Stimulated activated CD8-positive, alpha-beta memory T cell treated with anti-CD3 and anti-CD28 coated beads, Interleukin-7, amount 100 ng/mL, for 4 hours (primary cell): ENCODE measurements at places on chromosomes 6 and 20.

GRCh38 chr20:36823121-36823520, 49.6 kb upstream of the DSN1 start:
- no peak for DNase-seq

DNA sequence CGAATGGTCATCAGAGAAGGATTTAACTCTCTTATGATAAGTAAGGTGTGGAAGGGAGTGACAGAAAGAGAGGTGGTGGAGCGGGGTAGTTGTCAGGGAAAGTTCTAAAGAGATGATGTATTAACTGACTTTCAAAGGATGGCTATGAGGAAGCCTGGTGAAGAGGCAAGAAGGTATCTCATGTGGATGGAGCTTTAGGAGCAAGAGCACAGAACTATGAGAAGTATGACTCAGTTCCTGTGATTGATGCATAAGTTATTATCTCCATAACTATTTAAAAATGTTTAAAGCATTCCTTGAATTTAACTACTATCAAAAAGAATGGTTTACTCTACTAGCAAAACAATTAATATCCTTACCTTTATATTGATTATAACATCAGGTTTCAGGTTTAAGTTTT, 28.8 kb downstream of the AK9 start:
- no peak for DNase-seq

- DNase-seq = no peak
Observed at GRCh38 chr20:25053255-25054031, 4.5 kb downstream of the ACSS1 start.

- DNase-seq = no peak
Observed at GRCh38 chr6:8029243-8029870, 34.8 kb downstream of the BLOC1S5 start.

DNA sequence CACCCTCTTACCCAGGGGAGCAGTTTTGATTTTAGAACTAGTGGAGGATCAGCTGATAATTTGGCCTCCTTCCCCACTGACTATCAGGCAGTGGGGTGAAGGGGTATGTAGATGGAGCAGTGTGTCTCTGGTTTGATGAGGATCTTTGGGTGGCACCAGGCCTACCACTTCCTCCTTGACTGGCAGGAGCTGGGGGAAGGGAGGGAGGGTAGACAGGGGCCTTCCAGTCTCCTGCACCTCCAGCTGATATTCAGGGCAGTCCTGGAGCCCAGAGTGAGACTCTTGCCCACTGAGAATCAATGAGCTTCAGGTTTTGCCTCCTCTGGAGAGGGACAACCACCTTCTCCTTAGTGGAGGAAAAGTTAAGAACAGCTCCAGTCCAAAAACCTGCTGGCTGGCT, 3.2 kb downstream of the DEF6 start:
- DNase-seq = no peak

DNA sequence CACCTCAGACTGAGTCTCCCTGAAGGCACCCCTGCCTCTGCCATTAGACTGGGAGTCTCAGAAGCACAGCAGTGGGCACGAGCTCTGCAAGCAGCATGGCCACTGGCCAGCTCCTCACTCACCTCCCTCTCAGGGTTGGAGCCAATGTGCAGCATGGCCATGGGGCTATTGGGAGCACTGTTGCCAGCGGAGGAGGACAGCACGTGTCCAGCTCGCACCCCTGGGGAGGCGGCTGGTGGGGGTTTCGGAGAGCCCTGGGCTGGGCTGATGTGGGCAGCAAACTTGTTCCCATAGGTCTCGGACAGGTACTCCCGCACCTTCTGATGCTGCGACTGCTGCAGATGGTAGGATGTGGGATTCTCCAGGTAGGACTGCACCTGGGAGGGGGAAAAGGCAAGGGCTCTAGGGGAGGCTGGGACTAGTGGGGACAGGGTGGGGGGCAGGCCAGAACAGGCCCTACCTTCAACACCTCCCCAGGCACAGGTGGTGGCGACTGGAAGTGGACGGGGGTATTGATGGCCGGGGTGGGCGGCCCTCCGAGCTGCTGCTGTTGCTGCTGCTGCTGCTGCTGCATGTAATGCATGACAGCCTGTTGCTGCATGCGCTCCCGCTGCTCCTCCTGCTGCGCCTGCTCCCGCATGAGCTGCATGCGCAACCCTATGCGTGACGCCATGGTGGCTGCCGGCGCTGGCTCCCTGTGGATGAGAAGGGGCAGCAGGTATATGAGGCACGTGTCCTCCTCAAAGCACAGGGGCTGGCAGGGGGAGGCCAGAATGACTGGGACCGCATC, 44.7 kb downstream of the TFEB start:
- DNase-seq = no peak

GRCh38 chr6:31896856-31897611, 464 bp downstream of the EHMT2 start:
- DNase-seq = no peak

DNA sequence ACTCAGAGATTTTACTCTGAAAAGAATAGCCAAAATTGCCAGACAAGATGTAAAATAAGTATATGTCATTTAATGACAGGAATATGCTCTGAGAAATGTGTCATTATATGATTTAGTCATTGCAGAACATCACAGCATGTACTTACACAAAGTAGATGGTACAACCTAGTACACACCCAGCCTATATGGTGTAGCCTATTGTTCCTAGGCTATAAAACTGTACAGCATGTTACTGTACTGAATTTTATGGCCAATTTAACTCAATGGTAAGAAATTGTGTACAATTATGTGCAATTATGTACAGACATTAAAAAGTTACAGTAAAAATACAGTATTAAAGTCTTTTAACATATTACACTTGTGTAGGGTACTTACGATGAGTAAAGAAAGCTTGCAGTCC, 311.9 kb upstream of the EPHA7 start:
- no peak for DNase-seq

GRCh38 chr20:23820493-23820892, 6.0 kb downstream of the CST2 start:
- no peak for DNase-seq

DNA sequence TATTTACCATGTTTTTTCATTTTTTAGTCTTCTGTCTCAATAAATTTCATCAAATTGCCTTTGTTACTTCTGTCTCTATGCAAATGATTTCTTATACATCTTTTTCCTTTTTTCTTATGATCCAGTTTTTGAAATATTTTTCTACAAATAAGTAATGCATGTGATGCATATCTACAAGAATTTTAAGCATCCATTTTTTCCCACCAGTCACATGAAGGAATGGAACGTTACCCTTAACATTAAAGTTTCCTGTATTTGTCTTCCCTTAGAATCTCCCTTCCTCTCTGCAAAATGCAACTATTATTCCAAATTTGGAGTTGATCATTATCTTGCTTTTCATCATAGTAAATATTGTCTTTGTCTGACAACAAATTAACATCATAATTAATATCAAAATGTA, 35.5 kb downstream of the PSMB9 start:
- DNase-seq = no peak

GRCh38 chr20:23153696-23154341, 67.7 kb upstream of the CD93 start:
- DNase-seq = no peak

- no peak for DNase-seq
Observed at GRCh38 chr6:36590237-36590636, 3.9 kb upstream of the SRSF3 start.

- DNase-seq = no peak
Observed at GRCh38 chr6:118324116-118324515, 224.0 kb upstream of the PLN start.

- DNase-seq = no peak
Observed at GRCh38 chr6:24032896-24033688, 92.9 kb upstream of the NRSN1 start.

DNA sequence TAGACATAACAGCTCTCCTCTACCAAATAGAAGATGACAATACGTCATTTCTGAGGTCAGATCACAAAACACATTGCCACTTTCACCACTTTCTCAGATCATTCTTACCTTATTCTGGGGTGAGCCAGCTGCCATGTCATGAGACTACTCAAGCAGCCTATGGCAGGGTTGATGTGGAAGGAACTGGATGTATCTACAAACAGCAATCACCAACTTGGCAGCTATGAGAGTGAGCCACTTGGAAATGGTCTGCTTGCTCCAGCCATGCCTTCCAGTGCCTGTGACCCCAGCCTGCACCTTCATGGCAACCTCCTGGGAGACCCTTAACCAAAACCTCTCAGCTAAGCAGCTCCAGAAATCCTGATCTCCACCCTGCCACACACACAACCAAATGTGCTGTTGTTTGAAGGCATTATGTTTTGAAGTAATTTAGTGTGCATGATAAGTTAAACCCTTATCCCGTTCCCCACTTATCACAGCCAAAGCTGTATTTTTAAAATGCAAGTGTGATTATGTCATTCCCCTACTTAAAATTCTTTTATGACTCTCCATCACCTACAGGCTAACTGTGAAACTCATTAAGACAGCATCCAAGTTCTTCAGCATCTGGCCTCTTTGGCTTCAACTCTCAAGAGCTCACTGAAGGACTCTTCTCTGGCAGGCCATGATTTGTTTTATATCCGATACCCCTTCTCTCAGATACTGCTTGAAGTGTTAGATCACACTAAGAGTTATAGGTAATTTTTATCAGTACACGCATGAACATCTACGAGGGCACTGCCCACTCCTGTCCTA, 150.6 kb downstream of the LY86 start:
- DNase-seq = no peak

DNA sequence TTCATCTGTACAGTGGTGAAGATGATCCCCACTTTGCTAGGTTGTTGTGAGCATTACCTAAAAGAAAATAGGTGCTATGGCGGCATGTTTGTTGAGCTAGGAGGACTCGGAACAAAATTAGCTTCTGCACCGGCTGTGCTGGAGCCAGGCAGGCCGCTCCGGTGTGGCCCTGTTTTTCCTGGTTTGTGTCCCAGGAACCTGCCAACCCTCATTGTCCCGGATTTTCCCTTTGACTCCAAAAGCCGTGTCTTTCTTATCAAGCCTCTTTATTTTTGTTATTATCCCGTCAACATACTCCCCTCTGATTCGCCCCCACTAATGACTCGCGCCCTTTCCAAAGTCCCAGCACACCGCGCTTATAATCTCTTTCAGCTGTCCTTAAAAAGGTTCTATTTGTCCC, 117.0 kb downstream of the MYLK4 start:
- DNase-seq = no peak

DNA sequence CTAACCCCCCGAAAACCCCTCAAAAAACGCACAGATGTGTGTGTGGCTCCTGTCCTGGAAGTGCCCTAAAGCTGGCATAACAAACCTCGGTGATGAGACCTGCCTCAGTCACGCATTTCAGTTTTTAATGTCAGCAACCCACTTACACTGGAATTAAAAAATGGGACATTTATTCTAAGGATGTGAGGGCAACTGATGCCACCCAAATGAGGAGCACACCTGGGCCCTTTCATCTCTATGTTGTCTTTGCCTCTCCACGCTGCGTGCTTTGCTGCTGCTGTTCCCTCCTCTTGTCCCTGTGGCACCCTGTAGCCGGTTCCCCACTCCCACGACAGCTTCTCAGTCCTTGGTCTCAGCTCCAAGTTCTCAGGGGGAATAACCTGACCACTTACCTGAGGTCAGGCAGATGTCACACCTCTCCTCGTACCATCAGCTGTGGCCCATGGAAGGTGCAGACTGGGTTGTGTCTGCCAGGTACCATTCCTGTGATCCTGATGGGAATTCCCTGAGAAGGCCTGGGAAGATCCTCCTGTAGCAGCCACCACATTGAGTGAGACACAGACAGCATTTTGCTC, 134.2 kb upstream of the THBS2 start:
- no peak for DNase-seq

GRCh38 chr6:144922120-144922722, 637.1 kb downstream of the UTRN start:
- DNase-seq = no peak

DNA sequence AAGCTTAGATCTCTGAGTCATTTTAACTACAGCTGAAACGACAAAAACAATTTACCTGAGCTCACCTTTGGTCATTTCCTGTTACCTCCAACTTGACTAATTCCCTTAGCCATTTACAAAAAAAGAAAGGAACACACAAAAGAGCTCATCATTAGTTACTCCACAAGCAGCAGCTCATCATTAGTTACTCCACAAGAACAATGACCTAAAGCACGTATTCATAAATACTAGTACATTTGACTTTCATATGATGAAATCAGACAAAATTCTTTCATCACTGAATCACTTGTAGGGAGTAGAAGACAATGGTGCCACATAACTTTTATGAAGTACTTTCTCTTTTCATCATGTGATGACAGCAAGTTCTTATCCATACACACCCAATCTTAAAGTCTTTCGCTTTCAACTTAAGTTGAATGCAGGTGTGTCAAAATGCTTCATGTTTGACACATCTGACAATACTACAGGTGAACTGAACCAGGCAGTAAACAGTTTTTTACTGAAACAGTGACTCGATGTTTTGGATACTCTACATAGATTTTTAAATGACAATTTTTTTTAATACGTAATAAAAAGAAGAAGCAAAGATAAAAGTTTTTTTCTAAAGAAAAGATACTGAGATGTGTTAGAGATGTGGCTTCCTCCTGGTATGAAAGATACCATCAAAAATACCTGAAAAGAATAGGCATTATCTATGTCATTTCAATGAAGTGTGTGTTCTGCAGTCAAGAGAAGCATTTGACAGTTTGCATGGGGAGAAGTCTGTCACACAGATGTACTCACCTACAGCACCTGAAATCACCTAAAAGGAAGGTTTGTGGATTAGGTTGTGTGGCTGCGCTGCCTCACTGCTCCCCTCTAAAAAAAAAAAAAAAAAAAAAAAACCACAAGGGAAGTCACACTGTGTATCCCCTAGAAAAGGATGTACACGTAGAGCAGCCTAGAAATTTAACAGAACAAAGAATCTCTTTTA, 109.1 kb downstream of the PRDM1 start:
- DNase-seq = no peak

GRCh38 chr20:37308086-37309050, 18.9 kb downstream of the MANBAL start:
- DNase-seq = no peak

DNA sequence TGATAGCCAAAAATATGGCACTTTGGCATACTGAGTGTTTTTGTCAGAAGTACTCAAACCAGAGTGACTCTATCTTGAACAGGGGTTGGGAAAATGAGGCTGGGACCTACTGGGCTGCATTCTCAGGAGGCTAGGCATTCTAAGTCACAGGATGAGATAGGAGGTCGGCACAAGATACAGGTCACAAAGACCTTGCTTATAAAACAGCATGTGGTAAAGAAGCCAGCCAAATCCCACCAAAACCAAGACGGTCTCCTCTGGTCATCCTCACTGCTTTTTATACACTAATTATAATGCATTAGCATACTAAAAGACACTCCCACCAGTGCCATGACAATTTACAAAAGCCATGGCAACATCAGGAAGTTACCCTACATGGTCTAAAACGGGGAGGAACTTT, 985.1 kb downstream of the HACE1 start:
- DNase-seq = no peak

DNA sequence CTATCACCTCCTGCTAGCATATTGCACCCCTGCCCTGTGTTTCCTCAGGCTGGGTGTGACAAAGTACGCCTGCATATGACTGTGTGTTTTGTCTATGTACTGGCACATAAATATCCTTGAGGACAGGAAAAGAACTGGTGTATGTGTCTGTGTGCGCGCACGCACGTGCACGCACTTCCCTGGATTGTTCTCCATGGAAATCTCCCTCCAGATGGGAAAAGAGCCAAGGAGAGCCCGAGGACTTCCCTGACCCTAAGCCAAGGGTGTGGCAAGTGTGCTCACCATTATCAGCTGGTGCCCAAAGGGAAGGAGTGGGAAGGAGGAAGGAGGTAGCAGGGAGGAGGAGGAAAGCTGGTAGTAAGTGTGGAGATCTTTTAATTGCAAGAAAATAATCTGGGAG, 117.6 kb downstream of the HIVEP2 start:
- no peak for DNase-seq
